ENCODE measurements at places on chromosomes 4 and X.

GRCh38 chr4:109730619-109731545, 1.0 kb upstream of the PLA2G12A start:
- no peak for DNase-seq

GRCh38 chr4:177696438-177696966, 254.3 kb upstream of the AGA start:
- DNase-seq = no peak

- no peak for DNase-seq
Measured at GRCh38 chr4:23333556-23333945, 556.3 kb downstream of the PPARGC1A start.

DNA sequence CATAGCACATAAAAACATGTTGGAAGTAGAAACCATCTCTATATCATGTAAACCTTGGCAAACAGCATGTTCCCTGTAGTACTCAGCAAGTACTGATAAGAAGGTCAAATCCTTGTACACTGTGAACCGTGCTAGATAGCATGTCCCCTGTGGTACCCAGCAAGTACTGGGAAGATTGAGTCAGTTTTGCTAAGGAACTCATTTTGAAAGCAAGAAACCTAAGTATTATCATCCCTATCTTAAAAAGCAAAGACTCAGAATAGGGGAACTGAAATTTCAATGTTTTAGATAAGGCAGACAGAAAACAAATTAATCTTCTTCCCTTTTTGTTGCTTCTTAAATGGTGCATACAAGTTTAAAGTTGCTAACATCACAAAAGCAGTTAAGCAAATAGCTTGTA, 180.2 kb downstream of the RBM46 start:
- no peak for DNase-seq

- DNase-seq = no peak
Measured at GRCh38 chrX:72268597-72269365, 8.3 kb downstream of the RPS4X start.

GRCh38 chr4:44760142-44760898, 34.0 kb upstream of the GNPDA2 start:
- DNase-seq = no peak

DNA sequence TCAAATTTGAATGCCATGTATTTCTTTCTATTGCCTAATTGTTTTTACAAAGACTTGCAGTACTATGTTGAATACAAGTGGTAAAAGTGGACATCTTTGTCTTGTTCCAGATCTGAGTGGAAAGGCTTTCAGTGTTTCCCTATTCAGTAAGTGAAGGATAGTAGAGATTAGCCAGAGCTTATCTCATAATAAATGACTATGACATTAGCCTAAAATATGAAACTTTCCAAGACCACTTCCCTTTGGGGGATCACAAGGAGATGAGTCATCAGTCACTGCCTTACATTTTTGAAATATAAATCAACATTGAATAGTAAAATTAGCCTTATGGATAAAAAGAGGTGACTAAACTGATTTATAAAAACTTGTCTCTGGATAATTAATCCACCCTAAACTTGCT, 554.1 kb upstream of the MAGEB2 start:
- DNase-seq = no peak

DNA sequence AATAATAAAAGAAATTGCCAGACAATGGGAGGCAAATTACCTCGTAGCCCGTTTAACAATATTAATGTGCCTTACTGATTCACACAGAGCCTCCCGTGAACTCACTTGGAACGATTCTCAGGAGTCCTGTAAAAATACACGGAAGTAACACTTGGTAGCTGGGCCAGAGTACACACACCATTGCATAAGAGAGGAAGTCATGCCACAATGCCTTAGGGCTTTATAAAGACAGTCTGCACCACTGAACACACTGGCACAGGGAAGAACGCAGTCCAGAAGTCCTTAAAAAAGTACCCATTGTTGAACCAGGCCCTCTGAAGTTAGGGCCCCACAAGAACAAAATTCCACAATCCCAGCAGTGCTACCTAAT, 15.1 kb downstream of the SLC2A9 start:
- DNase-seq = no peak

DNA sequence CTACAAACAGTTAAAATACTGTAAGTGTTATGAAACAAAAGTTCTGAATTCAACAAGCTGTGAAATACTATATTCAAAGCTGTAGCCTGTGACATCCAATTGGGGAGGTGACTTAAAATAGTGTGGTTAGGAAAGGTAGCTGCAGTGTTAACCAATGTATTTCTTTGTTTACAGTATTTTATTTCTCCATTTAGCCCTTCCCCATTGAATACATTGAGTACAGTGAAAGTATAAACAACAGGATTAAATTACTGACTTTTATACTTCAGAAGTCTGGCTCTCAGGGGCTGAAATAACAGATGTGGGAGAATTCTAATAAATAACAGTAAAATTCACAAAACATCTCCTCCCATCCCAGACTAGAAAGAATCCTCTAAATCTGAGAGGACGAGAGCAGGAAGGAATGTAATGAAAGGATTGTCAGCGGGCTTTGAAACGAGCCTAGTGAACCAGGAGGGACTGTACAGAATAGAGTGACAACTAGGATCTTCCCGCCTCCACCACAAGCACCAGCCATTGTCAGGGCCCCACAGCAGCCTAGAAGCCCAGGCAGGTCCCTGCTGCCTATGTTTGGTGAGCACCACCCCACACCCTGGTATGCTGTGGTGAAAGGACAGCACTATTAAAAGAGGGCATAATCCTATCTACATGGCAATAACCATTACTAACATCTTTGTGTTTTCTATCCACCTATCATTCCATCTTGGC, 73.7 kb downstream of the SPCS3 start:
- no peak for DNase-seq

DNA sequence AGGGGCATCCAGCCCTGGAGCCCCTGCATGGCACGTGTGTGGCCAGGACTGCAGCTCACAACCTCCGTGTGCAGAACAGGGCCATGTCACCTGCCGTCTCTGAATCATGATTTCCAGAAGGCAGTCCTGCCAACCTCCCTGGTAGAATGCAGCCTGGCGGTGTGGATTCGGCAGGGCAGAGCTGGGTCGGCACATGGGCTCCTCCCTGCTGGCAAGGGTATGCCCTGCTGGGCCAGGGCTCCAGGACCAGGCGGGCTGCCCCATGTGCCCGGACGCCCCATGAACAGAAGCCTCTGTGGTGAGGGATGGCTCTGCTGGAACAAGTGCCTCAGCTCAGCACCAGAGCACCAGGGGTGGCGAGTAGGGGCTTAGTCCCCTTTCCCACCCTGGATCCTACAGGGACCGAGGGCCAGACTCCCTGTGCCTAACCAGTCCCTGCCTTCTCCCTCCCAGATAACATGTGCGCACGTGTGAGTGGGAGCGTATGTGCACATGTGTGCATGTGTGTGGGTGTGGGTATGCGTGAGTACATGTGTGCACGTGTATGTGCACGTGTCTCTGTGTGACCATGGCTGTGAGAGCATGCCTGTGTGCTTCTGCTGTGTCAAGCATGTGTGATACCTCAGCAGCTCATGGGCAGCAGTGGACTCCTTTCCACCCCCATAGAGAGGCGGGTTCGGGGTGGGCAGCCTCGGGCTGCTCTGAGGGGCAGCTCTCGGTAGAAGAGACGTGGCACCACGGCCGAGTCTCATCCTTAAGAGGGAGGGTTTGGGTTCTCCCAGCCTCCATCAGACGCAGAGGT, 10.3 kb upstream of the MXD4 start:
- no peak for DNase-seq

- no peak for DNase-seq
Measured at GRCh38 chr4:70927502-70928137, 25.5 kb downstream of the MOB1B start.

DNA sequence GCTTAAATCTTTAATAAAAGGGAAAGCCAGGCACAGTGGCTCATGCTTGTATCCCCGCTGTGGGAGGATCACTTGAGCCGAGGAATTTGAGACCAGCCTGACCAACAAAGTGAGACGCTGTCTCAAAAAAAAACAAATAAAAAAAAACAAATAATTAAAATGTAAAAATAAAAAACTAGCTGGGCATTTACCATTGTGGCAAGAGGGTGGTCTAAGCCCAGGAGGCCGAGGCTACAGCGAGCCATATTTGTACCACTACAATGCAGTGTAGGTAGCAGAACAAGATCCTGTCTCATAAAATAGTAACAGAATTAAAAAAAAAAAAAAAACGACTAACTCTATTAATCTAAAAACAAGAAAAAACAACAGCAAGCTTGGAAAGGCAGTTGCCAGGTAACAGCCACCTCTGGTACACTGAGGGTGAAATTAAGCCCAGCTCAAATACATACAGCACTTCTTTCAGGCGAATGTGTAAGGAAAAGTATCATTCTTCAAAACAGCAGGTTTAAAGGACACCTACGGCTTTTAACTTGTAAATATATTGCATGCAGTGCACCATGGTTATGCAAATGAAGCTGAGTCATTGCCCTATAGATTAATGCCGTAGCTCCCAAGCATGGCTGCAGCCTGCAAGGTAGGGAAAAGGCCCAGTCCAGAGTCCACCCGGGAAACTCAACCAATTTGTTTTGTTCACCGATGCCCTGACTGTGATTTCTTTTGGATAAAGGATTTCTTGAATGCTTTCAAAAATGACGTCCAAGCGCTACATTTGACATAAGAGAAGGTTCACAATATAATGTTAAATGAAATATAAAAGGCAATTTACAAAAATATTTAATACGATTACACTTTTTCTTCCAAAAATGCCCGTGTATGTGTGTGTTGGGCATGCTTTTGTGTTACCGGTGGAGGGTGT, 14.5 kb upstream of the TXLNG start:
- DNase-seq = no peak

GRCh38 chr4:139816856-139817255, 151.2 kb downstream of the MGST2 start:
- DNase-seq = no peak

- no peak for DNase-seq
Measured at GRCh38 chrX:18887825-18888212, 96.1 kb downstream of the PHKA2 start.

DNA sequence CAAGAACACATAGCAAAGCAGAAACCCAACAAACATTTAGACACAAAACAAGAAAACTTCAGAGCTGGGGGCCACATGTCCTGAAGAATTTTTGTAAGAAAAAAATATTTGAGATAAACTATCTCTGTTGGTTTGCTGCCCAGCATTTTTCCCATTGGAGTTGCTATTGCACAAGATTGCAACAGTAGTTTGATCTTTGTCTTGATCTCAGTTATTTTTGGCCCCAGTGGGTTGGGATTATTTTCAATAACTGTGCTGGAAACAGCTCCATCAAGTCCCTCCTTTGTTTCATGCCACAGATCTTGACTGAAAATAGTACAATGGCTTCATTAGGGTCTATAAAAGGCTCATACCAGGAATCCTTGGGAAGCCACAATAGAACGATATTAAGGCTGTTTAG, 103.8 kb upstream of the RAI2 start:
- DNase-seq = no peak

DNA sequence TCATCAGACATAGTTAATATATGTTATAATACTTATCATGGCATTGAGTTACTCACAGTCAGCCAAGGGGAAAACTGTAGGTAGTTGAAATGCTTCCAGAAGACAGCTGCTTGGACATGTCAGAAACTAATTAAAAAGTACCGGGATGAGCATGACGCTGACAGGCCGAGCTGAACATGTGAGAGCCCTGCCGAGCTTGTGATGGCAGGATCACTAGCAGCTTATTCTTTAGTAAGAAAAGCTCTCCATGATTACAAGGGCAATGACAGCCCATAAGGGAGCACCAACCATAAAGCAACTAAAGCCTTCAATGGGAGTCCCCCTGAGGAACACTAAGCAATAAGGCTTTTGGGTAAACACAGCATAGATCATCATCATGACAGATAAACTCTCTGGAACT, 435.6 kb downstream of the TLL1 start:
- DNase-seq = no peak

GRCh38 chrX:82677286-82677685, 830.8 kb upstream of the POU3F4 start:
- DNase-seq = no peak

DNA sequence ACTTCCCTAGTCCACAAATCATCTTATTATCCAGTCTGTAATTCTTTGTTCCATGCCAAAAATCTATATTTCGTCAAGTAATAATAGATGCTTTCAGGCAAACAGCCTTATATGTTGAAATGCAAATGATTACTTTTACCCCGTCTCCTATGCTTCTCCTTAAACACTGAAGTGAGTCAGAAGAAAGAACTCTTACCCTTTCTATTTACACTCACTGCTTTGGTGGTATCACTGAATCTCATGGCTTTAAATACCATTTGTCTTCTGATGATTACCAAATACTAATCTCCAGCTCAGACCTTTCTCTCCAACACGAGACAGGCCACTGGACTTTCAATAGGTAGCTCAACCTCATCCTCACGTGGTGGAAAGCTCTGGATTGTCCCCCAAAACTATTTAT, 558.1 kb downstream of the IL1RAPL1 start:
- no peak for DNase-seq

- no peak for DNase-seq
Measured at GRCh38 chr4:124478470-124478869, 234.1 kb downstream of the ANKRD50 start.
